ENCODE measurements at places on chromosomes 7 and 10.

- peak; percentile 75 for DNase-seq
These were observed 892.9 kb downstream of the LRMDA start for GRCh38 chr10:76324283-76324682.

- no peak for DNase-seq
These were observed 148.3 kb downstream of the SVIL start for GRCh38 chr10:29486433-29486832.

DNA sequence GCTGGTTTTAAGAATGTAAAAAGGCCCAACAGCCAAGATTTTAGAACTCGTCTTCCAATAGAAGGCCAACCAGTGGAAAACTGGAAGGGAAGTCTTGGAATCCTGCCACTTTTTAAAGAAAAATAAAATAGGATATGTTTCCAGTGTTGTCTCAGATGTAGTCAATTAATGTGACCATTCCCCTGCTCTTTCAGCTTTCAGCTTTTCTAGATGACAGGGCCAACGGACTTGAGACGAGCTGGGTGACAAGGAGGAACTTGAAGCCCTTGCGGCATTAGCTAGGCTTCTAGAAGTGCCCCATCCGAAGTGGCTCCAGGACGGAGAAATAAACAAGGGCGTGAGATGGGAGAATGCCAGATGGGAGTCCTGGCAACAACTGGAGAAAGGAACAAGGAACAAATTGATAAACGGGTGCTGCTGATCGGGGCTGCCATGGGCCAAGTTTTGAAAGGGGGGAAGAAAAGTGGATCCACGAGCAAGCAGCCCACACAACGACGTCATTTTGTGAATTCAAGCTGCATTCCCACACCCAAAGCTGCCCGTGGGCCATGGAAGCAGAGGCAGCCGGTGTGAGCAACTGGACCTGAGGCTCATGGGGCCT, 42.3 kb downstream of the CTBP2 start:
- no peak for DNase-seq

GRCh38 chr7:68977385-68978055, 620.8 kb upstream of the AUTS2 start:
- DNase-seq = peak; percentile 83

GRCh38 chr7:92623544-92623943, 33.4 kb upstream of the FAM133B start:
- no peak for DNase-seq

DNA sequence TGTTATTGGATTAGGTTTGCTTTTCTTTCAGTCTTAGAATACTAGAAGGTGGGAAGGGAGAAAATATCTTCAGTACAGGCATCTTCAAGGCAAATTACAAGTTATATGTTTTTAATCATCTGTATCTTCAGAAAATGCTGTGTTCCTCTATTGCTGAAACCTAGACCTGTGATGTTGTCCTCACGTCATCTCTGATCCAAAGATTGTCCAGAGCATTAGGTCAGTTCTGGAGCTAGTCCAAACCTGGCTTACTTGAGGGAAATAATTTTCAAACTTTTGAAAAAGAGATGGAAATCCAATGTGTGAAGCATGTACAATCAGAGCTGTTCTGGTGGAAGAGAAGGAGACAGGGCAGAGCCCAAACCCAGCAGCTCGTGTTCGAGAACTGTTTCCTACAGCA, 217.3 kb downstream of the ZEB1 start:
- DNase-seq = no peak

- DNase-seq = no peak
These were observed 4.1 kb downstream of the PRPF18 start for GRCh38 chr10:13590886-13591285.

GRCh38 chr10:92238054-92238585, 52.8 kb downstream of the CPEB3 start:
- no peak for DNase-seq

DNA sequence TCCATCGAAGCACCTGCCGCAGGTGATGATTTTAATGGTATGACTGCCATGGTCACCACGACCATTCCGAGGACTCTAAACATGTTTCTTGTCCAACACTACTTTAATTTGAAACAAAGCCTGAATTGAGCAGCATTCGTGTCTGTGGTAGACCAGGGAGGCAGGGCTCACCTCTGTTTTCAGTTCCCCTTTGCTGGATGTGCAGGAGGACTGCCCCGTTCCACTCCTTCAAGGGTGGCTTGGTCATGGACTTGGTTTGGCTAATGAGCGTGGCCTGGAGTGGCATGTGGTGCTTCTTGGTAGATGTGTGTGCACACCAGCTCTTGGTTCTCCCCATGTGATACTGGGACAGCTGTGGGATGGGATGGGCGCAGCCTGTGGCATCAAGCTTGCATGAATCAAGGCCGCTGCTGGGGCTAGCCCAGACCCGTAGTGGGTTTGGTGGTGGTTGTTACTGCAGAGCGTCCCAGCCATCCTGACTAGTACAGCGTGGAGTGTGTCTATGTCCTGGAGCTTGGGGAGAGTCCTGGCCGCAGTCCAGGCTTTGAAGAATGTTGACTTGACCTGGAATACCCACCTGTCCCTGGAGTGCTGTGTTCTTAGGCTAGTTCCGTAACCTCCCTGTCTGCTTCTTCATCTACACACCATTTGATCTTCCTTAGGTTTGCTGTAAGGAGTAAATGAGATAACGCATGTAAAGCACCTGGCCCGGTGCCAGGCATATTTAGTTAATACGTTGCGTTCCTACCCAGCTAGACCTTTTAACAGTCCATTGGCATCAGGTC, 34.8 kb downstream of the MGMT start:
- no peak for DNase-seq

GRCh38 chr10:102327641-102328040, 67.9 kb upstream of the NFKB2 start:
- no peak for DNase-seq

GRCh38 chr7:35263396-35263795, 9.5 kb upstream of the TBX20 start:
- no peak for DNase-seq

DNA sequence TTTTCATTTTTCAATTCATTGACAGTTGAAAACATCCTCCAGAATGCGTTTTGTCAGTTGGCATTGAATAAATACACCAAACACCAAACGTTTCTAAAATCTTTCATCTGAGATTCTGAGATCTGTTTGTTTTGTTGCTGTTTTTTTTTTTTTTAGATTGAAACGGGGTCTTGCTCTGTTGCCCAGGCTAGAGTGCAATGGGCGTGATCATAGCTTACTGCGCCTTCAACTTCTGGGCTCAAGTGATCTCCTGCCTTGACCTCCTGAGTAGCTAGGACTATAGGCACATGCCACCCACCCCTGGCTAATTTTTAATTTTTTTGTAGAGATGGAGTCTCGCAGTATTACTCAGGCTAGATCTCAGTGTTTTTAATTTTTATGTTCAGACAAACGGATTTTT, 30.7 kb downstream of the ZRANB1 start:
- no peak for DNase-seq

- no peak for DNase-seq
These were observed 23.2 kb downstream of the CREB3L2 start for GRCh38 chr7:137978464-137979237.

DNA sequence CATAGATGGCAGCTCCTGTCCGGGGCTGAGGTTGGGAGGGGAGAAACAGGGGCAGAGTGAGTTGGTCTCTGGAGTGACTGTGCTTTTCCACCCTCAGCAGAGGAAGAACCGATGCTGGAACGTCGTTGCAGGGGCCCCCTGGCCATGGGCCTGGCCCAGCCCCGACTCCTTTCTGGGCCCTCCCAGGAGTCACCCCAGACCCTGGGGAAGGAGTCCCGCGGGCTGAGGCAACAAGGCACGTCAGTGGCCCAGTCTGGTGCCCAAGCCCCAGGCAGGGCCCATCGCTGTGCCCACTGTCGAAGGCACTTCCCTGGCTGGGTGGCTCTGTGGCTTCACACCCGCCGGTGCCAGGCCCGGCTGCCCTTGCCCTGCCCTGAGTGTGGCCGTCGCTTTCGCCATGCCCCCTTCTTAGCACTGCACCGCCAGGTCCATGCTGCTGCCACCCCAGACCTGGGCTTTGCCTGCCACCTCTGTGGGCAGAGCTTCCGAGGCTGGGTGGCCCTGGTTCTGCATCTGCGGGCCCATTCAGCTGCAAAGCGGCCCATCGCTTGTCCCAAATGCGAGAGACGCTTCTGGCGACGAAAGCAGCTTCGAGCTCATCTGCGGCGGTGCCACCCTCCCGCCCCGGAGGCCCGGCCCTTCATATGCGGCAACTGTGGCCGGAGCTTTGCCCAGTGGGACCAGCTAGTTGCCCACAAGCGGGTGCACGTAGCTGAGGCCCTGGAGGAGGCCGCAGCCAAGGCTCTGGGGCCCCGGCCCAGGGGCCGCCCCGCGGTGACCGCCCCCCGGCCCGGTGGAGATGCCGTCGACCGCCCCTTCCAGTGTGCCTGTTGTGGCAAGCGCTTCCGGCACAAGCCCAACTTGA, 2.7 kb downstream of the REPIN1 start:
- DNase-seq = no peak

GRCh38 chr10:22086730-22087401, 83.3 kb upstream of the DNAJC1 start:
- DNase-seq = peak; percentile 73

GRCh38 chr7:84081973-84082522, 112.5 kb downstream of the SEMA3A start:
- no peak for DNase-seq

Measured in NCI-H1092 treated with DMSO at 0.1 percent for 48 hours (cell line).